ENCODE measurements at places on chromosomes 12 and 14.

- no peak for DNase-seq
Measured at GRCh38 chr14:68599896-68600610, 192.8 kb downstream of the ZFP36L1 start.

DNA sequence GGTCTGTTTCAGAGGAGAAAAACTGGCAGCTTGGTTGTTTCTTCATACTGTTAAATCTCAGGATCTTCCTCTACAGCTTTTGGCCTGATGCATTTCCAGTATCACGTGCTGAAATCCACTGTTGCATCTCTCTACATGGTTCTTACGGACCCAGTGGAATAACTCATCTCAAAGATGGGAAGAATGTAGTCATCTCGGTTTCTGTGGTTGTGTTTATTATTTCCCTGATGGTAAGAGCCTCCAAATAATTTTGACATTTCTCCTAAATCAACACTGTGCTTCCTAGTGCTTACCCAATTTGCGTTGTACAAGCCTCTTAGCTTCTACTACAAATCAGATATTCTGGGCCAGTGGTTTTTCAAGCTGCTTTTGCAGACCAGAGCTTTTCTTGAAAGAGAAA, 812.8 kb downstream of the C12orf50 start:
- DNase-seq: no peak

- no peak for DNase-seq
Measured at GRCh38 chr14:36443374-36443773, 76.7 kb downstream of the NKX2-1 start.

DNA sequence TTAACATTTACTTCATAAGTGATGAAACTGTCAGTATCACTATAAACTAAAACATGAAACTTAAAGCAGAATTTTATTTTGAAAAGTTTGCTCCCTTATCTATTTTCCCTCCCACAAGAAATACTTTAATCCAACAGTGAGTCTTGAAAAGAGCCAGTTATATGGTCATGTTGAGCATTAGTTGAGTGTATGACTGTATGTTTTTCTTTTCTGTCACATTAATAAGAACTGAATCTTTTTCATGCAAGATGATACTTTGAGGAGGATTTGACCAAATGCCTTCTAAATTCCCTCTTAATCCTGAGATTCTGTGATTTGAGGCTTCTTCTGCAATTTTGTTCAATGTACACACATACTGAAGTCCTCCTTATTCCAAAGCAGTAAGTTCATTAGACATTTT, 33.7 kb upstream of the YARS2 start:
- no peak for DNase-seq

Data from stimulated activated CD4-positive, alpha-beta T cell treated with anti-CD3 and anti-CD28 coated beads, Interleukin-1b, Interleukin-23, amount 100 ng/mL, for 1 hour (primary cell).